Ammon's horn (tissue), 1 donor: ENCODE measurements at places on chromosomes 11 and 22.

- DNase-seq, result no peak
Observed at GRCh38 chr22:36901411-36902142, 11.9 kb upstream of the CSF2RB start.

DNA sequence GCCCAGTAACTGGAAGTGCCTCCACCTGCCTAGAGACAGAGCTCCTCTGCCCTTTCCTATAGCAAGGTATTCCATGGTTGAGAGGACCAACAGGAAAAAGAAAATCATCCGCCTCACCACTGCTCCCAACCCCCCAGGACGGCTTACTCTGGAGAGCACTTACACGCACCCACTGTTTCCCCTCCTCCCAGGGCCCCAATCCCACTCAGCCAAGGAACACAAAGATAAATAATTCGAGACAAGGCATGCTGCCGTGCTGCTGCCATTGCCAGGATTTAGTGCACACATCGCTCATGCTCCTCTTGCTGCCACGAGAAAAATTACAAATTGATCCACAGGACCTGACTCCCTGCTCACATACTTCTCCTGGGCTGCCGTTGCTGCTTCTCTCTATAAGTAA is 516.6 kb downstream of the BUD13 start:
- no peak for DNase-seq

- DNase-seq, result no peak
Observed at GRCh38 chr11:113409526-113409925, 21.9 kb downstream of the ANKK1 start.

DNA sequence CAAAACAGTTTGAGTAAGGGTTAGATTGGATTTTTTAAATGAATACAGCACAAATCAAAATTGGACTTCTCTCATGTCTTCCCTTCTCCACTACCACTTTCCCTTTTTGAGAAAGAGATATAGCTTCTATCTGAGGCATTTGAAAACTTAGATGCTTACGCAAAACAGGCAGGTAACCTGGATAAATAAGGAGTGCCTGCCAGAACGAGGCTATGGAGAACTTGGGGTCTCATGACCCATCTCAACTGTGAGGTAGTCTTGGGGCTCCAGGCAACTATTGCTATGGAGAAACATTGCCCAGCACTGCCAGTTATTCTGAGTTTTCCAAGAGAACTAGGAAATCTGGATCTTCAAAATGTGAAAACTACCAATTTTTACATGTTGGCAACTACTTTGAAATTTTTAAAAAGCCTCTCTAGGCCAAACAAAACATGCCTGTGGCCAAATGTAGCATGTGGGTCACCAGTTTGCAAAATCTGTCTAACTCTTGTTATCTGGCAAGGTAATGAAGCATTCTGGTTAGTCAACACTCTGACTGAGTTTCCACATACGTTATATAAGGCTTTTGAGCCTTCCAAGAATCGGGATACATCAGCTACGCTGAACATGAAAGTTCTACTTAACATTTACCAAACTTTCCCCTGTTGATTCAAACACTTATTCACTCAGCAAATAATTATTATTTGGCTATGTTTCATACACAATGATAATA is 752.7 kb downstream of the KCNA4 start:
- DNase-seq, result peak; percentile 22

- no peak for DNase-seq
Observed at GRCh38 chr22:25366876-25367466, 147.5 kb downstream of the CRYBB2 start.

GRCh38 chr22:43177479-43177878 is 9.5 kb downstream of the TTLL12 start:
- DNase-seq, result no peak

GRCh38 chr11:35142481-35143075 is 3.6 kb downstream of the CD44 start:
- DNase-seq, result no peak

- no peak for DNase-seq
Observed at GRCh38 chr11:20248871-20249270, 88.6 kb upstream of the DBX1 start.

DNA sequence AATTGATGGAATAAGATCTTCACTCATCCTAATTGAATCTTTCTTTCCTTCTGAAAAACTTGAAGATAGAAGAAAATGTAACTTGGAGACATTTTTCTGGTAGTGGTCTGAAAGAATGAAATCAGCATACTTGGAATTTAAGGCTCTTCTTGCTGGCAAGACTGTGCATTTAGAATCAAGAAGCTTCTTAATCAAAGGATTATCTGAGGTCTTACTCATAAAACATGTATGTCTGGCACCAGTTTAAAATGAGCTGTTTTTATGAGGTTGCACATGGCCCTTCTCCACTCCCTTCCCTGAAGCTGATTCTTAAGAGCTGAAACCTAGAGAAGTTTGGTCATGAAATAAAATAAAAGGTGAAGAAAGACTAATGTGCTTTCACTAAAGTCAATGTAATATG is 77.3 kb downstream of the ARHGEF12 start:
- DNase-seq, result no peak

DNA sequence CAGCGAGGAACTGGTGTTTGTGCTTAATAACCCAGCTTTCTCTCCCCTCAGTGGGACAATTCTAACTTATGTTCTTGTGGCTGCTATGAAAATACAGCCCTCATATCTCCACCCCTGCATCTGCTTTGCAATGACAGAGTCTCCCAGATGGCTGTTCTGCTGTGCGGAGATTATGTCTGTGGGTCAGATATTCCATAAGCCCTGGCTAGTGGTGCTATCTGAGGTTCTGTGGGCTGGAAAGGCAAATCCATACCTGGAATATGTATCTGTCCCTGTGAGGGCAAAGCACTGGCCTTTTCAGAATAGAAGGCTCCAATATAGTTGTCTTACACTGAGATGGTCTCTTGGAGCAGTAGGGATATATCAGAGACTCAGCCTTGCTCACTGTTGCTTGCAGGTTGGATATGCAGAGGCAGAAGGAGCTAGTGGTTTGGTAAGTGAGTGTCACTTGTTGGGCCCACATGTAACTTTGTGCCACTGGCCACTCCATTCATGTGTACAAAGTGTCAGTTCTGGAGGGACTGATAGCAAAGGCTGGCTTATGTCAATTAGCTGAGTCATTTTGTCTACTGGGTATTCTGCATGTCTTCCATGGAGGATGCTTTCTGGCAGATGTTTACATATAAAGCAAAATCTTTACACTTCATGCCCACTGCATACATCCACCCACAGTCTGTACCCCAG is 246.6 kb downstream of the FAM76B start:
- DNase-seq, result no peak

GRCh38 chr22:21106000-21106399 is 60.3 kb downstream of the LRRC74B start:
- no peak for DNase-seq

DNA sequence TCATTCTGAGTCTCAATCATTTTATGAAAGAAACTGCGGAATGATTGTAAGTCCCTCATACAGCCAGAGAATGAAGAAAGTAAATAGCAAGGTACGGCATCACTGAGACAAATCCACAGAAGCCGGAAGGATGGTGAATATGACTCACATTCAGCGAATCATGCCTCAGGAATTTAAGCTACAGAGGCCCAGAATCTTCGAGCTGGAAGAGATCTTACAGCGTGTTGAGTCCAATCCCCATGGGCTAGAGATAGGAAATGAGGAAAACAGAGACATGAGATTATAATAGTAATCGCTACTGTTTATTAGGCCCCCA is 173.2 kb downstream of the KIF18A start:
- no peak for DNase-seq

DNA sequence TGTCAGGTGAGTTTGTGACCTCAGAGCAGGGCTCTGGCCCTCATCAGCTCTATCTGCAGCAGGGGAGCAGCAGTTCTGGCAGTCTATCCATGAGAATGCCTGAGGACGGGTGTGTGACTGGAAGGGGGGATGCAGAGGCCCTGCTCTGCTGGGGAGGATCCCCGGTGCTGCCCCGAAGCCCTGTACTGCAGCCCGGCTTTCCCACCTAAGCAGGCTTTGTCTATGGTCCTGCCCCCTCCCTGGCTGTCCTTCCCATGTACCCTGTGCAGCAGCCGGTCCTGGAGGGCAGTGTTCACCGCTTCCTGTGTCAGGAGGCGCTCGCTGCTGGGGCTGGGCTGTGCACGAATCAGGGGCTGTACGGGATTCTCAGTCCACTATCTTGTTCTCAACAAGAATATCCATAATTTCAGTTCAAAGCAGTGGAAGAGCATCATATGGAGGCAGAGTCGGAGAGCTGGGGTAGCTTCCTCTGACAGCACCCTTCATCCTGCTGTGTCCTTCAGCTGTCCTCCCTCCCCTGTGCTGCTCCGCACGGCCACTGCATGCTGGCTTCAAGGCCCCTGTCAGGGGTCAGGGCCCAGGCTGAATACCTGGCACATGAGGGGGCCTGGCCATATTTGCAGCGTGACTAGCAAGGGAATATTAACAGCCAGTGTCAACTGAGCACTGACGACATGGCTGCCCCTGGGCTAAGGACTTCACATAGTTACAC is 125.2 kb downstream of the CTTN start:
- DNase-seq, result no peak

DNA sequence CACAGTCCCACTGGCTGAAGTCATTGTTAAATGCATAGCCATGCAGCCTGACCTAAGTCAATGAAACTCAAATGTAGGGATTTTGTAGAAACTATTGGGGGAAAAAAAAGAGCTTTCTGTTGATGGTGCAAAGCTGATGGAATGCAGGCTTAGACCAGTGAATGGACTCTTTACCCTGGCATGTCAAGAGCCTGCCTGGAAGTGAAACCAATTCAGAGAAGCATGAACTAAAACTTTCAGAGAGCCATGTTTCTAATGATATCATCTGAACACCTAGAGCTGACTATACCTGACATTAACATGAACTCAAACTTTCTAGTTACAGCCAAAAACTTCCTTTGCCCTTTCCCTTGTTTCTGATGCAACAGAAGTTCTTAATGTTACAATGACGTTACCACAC is 89.0 kb downstream of the APIP start:
- DNase-seq, result no peak

DNA sequence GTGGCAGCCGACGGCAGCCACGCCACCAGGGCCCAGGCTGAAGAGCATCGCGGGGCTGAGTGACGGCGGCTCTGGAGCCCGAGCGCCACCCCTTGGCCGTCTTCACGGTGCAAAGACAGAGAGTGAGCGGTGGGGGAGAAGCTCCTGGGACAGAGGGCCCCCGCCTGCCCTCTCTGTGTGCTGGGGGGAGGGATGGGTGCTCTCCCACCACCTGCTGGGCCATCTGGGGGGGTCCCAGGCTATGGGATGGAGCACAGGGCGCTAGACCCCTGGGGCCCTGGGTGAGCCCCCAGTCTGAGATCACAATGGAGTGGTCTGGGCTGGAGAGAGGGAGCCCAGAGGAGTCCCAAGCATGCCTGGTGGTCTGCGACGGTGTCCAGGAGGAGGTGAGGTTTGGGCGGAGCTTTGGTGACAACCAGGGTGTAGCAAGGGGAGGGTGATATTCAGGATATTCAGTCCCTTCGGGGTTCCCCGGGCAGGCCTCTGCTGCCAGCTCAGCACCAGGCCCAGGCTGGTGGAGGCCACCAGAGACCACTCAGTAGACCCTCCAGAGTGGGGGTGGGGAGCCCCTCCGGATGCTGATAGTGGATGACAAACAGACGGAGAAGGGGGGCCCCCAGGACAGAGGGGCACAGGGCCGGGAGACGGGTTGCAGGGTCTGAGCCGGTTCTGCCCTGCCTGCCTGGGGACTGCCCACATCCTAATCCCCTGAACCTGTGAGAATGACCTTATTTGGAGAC is 78.1 kb upstream of the PRR5 start:
- peak; percentile 27 for DNase-seq

DNA sequence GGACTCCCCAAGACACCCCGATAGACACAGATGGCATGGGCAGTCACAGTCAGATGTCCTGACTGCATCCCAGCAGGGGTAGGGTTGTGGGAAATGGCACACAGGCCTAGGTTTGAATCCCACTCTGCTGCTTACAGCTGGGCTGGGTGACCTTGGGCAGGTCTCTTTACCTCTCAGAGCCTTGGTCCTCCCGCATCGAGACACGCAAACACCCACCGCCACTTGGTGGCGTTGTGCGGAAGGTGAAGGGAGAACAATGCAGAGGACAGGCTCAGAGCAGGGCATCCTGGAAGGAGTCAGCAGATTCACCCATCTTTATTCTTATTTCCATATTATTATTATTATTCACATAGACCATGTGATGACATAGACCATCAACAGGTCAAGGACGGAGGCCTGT is 140.5 kb downstream of the MIAT start:
- no peak for DNase-seq

DNA sequence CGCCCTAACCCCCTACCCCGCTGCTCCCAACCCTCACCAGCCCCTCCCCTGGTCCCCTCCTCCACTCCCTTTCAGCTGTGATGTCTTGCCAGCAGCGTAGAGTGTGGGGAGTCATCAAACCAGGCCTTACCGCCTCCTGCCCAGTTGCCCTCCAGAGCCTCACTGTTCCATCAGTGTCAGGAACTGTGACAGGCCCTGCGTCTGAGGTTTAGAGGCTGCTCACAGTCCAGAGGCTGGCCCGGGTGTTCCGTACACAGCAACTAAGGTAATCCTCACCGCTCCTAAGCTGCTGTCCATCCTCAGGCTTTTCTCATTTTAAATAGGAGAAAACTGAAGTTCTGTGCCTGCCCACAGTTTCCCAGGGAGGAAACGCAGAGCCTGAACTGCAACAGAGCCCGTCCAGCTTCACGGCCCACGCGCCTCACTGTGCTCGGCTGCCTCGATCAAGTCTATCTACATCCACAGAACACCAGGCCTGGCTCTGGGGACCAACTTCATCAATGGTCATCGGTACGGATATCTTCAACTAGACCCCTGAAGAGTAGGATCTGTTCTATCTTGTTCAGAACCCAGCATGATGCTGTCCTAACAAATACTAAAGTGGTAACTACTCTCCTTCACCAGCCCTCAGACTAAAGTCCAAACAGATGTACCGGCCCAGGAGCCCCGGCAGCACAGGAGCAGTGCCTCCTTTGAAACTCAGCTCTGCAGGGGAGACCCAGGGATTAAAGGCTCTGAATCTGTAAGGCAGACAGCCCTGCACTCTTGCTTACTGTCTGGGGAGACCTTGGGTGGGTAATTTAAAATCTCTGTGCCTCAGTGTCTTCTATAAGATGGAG is 10.3 kb downstream of the VPS37C start:
- DNase-seq, result no peak

DNA sequence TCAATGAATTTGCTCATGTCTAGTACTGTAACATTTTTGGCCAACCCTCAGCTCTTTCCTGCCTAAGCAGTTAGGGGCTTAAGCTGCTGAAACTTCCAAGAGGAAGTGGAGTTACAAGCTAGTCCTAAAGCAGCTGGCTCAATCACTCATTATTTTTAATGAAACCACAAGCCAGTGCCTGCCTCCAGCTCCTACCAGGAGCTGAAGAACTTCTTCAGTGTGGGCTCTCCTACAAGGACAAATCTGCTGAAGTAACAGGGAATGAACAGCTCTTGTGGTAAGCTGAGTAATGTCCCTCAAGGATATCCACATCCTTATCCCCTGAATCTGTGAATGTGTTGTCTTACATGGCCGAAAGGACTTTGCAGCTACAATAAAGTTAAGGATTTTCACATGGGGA is 112.5 kb downstream of the BBOX1 start:
- DNase-seq, result no peak

DNA sequence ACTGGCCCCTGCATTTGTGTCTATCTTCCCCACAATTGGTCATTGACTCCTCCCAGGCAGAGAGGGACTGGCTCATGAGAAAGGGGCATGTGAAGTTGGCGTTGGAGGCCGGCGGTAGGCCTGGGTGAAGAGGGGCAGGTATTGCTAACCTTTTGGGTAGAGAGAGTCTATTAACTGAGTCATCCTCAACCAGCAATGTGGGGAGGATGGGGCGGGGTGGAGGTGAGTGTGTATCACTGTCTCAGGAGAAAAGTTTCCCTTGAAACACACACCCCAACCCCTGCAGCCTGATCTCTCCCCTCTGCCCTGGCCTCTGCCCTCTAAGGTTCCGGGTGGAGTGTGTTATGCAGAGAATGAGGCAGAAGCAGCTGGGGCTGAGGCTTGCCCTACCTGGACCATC is 60.1 kb upstream of the PHF21B start:
- DNase-seq, result no peak
